Hindlimb muscle (tissue), 1 donor: ENCODE measurements at places on chromosomes 3 and 15. TPM values are rescaled to one million over a fixed set of nuclear protein-coding genes. Genes with fewer than 3 reads are reported as not detected.
A peak's percentile ranks its signal among the peaks of the same experiment; 100 is the strongest.

DNA sequence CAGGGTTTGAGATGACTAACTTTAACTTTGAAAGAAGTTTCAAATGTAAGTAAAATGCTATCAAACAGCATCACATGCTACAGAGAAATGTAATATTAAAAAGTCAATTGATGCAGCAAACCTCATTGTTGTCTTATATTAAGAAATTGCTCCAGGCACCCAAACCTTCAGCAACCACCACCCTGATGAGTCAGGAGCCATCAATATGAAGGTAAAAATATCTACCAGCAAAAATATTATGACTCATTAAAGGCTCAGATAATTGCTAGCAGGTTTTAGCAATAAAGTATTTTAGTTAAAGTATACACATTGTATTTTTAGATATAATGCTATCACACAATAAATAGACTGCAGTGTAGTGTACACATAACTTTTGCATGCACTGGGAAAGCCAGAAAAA lies 746.3 kb downstream of the ZPLD1 start:
- no peak for DNase-seq

- no peak for DNase-seq
Measured at GRCh38 chr15:80494351-80494751, 90.2 kb downstream of the ARNT2 start.

GOLGA6L1 gene
- polyA plus RNA-seq: not detected

DNA sequence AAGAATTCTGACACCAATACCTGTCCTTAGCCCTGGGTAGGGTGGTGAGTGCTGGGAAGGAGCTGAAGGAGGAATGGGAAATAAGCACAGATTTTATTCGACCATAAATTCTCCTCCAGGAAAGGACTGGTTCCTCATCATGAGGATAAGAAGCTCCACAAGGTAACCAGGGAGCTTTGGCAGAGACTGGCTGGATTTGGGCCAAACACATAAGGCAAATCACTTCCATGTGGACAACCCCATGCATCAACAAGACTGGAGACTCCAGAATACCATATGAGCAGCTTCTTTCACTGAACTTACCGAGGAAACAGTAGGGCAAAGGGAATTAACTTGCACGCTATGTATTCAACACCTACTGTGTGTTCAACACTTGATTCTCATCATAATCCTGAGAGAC lies 312.5 kb downstream of the NTRK3 start:
- peak; percentile 38 for DNase-seq

GRCh38 chr3:135908225-135908624 lies 57.3 kb upstream of the PPP2R3A start:
- DNase-seq: no peak

GRCh38 chr3:58325525-58325992 lies 7.1 kb upstream of the PXK start:
- DNase-seq: no peak

DNA sequence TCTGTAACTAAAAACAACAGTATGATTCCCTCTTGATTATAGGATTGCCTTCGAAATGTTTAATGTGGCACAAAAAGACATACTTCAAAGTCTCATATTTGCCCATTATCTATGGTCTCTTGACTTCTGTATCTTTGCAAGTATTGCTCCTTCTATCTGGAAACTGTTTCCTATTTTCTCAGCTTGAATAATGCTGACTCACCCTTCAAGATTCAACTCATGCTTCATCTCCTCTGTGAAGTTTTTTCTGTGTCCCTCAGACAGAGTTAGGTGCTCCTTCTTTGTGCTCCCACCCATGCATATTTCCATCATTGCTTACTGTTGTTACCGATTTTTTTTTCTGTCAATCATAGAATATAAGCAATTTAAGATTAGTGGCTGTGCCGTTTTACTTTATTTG lies 192.8 kb upstream of the ROBO1 start:
- DNase-seq: no peak

- DNase-seq: no peak
Measured at GRCh38 chr15:79282371-79283251, at the start of gene ANKRD34C. ANKRD34C (plus strand) TSS chr15:79282722; CDS start chr15:79293285, 10,563 bp downstream.

GRCh38 chr15:74460298-74460697 lies 662 bp downstream of the UBL7 start:
- DNase-seq: no peak

GRCh38 chr3:58101499-58102389 lies 93.5 kb downstream of the FLNB start:
- DNase-seq: no peak

- DNase-seq: no peak
Measured at GRCh38 chr3:115671761-115672455, 48.6 kb downstream of the GAP43 start.

- DNase-seq: no peak
Measured at GRCh38 chr3:129747136-129747535, 140.7 kb upstream of the PLXND1 start.

VWA5B2 gene
- polyA plus RNA-seq: 0.63 TPM

DNA sequence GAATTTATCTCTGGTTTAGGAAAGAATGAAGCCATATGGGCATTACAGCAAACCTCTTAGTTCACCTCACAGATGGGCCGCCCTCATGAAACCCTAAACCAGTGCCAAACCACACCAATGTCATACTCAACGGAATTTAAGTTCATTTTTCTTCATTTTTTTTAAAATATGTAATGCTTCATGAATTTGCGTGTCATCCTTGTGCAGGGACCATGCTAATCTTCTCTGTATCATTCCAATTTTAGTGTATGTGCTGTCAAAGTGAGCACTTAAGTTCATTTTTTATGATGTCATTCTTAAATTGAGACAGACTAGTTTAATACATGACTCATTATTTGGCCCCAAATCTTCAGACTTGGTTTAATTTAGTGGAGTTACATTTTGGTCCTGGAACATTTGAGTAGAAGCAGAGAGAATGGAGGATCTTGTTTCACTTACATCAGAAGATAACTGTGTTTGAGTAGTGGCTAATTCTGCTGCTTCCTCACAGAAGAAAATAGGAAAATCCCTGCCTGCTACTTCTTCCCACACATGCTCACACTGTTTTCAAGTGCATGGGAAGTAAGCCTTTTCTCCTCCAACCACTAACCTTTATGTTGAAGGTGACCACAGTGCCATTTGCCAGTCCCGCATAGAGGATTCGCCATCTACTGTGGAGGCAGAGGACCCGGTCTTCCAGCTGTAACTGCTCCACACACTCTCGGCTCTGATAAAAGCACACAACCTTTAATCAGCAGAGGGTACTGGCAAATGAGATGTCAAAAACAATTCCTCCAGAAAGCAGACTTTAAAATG lies 63.3 kb downstream of the ZNF106 start:
- no peak for DNase-seq

- no peak for DNase-seq
Measured at GRCh38 chr15:63974021-63974420, 72.3 kb downstream of the DAPK2 start.

C3orf22 gene
- polyA plus RNA-seq: not detected

GRCh38 chr3:41267975-41268640 lies 68.8 kb downstream of the CTNNB1 start:
- no peak for DNase-seq

- no peak for DNase-seq
Measured at GRCh38 chr3:147620906-147621305, 211.7 kb downstream of the ZIC1 start.

- DNase-seq: no peak
Measured at GRCh38 chr3:89314454-89315098, 207.2 kb downstream of the EPHA3 start.

PRR20G gene
- polyA plus RNA-seq: not detected

- no peak for DNase-seq
Measured at GRCh38 chr3:183013074-183013473, 32.7 kb upstream of the DCUN1D1 start.

LDHAL6B gene
- 0.12 TPM for polyA plus RNA-seq

GRCh38 chr3:171293142-171293782 lies 166.9 kb downstream of the TNIK start:
- DNase-seq: no peak

- no peak for DNase-seq
Measured at GRCh38 chr3:76028774-76029173, 243.4 kb upstream of the ZNF717 start.

ZNF660 gene
- 5.7 TPM for polyA plus RNA-seq

CYP8B1 gene
- polyA plus RNA-seq: 0.05 TPM

DNA sequence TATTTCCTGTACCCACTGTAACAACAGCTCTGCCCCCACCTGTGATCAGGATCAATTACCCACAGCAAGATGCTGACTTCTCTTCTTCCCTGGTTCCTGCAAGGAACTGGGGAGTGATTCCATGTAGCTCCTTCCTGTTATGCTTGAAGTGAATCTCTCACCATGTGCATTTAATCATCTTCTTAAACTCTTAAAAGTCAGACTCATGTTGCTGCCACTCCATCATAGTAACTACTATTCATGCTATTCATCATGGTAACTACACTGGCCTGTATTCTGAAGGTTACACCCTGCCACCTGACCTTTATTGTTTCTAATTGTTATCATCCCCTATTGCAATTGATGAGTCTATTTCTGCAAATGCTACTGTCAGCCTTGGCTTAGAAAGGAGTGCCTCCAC lies 89.5 kb downstream of the SUCNR1 start:
- DNase-seq: no peak

DNA sequence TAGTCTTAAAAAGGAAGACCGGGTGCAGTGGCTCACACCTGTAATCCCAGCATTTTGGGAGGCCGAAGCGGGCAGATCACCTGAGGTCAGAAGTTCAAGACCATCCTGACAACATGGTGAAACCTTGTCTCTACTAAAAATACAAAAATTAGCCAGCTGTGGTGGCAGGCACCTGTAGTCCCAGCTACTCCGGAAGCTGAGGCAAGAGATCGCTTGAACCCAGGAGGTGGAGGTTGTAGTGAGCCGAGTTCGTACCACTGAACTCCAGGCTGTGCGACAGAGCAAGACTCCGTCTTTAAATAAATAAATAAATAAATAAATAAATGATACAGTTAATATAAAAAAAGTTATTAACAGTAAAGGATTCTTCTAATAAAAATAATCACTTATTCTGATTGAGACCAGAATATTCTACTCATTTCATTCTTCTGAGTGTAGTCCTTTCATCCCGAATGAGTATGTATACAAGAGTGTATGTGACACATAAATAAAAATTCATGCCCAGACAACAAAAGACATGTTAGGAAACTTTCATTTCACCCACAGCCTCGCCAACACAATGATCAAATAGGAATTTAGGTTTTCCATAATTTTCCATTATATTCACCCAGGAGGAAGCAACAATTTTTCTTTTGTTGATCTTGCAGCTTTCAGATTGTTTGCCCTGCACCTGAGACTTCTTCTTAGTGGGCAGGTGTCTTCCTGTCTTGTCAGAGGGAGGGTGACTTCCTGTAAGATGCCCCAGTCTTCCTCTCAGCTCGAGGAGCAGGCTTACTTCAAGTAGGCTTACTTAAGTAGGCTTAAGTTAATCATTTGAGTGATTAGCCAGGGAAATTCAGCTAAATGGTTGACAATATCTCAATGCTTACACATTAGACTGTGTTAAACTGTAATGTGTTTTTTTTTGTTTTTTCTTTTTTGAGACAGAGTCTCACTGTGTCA lies 7.8 kb upstream of the NUP210 start:
- DNase-seq: no peak

DNA sequence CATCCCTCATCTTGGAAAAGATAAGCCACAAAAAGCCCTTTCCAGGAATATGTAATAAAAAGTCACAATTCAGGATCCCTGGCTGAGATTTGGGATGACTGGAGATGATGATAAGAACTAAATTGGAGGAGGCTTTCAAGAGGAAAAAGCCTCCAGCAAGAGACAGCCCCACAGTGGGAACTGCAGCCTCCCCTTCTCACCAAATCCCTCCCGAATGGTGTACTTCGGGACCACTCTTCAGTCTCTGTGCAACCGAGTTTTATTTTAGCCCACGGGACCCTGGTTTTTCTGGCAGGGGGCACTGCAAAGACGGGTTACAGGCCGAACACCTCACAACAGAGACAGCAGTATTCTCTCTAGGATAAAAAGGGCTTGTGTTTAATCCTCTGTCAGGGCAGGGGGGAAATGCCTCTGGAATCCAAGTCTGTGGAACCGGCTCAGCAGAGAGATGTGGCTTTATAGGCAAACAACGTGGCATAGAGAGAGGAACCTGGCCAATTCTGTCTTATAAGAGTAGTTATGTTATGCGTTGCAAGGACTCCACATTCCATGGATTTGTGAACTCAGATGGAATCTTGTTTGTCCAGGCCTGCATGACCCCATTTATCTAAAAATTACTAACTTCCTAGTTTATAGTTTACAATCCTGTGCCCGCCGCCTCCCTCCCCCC lies 1.2 kb upstream of the LMCD1 start:
- DNase-seq: no peak

DNA sequence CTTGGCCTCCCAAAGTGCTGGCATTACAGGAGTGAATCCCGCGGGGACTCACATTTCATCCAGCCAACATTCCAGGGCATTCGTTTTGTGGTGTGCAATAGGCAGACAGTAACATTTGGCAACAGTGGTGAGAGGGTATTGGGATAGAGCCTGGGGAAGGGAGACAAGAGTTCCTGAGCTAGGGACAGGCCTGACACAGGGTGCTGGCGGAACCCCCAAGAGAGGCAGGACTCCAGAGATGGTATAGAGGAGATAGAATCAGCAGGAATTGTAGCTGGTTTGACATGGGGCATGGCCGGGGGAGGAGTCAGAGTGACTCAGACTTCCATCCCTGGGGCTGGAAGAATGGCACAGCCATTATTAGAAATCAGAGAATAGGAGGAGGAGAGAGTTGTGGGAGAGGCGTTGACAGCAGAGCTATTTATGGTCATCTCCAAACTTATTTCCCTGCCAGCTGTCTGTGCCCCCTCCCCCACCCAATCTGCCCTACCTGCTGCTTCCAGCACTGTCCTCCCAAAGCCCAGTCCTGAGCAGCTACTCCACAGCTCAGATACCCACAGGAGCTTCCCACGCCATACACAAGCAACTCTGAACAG lies 4.4 kb upstream of the IDH2 start:
- DNase-seq: no peak

THSD4 gene
- polyA plus RNA-seq: 17.5 TPM

KNG1 gene
- polyA plus RNA-seq: 0.06 TPM

- no peak for DNase-seq
Measured at GRCh38 chr3:163438760-163439159, 1639.5 kb downstream of the SI start.

- no peak for DNase-seq
Measured at GRCh38 chr3:52062505-52062904, 6.1 kb upstream of the DUSP7 start.

DNA sequence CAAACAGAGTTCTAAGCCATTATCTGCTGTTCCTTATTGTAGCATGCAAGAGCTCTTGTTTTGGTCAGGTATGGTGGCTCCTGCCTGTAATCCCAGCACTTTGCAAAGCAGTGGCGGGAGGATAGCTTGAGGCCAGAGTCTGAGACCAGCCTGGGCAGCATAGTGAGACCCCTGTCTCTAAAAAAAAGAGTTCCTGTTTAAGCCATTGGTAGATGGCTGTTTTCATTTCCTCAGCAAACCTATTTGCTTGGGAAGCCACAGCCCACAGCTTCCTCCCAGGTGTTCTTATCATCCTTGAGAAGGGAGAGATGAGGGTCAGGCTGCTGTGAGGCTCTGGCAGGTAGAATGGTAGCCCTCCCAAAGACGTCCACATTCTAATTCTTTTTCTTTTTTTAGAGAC lies 24.4 kb upstream of the FAM81A start:
- no peak for DNase-seq
